ENCODE measurements at places on chromosomes 2 and 18. TPM values are rescaled to one million over a fixed set of nuclear protein-coding genes. Genes with fewer than 3 reads are reported as not detected.

SLC38A11 gene
- 1.2 TPM for total RNA-seq

DYTN gene
- 0.19 TPM for total RNA-seq

MRPL30 gene
- total RNA-seq = 19.1 TPM

RNF144A gene
- total RNA-seq = 12.6 TPM

RAD51AP2 gene
- 22.7 TPM for total RNA-seq

- DNase-seq = no peak
These were observed 99.8 kb downstream of the KLHL29 start for GRCh38 chr2:23484767-23485166.

DNA sequence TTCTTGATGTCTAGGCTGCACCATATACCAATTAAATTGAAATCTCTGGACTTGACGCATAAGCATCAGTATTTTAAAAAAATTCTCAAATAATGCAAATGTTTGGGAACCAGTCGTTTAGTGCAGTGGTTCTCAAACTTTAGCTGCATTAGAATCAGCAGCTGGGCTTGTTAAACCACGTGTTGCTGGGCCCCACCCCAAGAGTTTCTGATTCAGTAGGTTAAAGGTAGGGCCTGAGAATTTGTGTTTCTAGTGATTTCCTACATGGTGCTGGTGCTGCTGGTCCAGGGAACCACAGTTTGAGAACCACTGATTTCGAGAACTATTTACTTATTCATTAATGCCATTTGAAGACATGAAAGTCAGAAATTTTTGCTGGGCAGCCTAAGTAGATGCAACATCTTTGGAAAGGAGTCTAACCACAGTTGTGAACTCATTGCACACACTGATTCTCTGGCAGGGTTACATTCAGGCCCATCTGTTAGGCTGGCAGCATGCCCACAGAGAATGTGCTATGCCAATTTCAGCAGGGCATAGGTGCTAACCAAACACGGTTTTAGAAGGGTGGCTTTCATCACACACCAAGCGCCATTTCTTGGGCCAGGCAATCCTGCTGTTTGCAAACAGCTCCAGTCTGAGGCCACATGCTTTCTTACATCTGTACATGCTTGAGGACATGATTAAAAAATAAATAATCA, 26.4 kb upstream of the ATP5MC3 start:
- DNase-seq = no peak

GRCh38 chr2:100577777-100578176, 15.0 kb downstream of the PDCL3 start:
- DNase-seq = no peak

- no peak for DNase-seq
These were observed 61.8 kb downstream of the FAM168B start for GRCh38 chr2:131031431-131031841.

All from testis (tissue), 5 donors.